Thoracic aorta (tissue), 2 donors: ENCODE measurements at places on chromosomes 6 and 20.

DNA sequence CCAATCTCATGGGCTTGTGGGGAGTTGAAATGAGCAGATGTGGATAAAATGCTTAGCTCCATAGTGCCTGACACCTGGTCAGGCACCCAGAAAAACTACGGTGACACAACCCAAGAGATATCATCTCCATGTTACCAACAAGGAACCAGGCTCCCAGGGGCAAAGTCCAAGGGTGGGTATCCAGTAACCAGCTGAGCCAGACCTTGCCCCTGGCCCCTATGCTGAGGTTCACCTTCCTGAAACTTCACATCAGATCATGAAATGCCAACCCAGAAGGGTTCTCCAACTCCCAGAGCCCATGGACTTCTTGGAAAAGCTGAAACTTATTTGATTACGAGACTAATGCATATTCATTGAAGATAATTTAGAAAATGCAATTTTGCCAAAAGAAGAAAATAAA is 141.8 kb upstream of the KCNG1 start:
- DNase-seq = no peak

GRCh38 chr20:16394784-16395183 is 178.5 kb downstream of the KIF16B start:
- DNase-seq = no peak

GRCh38 chr6:44554861-44555260 is 167.4 kb downstream of the CDC5L start:
- no peak for DNase-seq

- DNase-seq = no peak
Observed at GRCh38 chr6:39978240-39978639, 44.0 kb upstream of the MOCS1 start.

GRCh38 chr20:63537525-63538203 is 488 bp upstream of the PTK6 start:
- no peak for DNase-seq

DNA sequence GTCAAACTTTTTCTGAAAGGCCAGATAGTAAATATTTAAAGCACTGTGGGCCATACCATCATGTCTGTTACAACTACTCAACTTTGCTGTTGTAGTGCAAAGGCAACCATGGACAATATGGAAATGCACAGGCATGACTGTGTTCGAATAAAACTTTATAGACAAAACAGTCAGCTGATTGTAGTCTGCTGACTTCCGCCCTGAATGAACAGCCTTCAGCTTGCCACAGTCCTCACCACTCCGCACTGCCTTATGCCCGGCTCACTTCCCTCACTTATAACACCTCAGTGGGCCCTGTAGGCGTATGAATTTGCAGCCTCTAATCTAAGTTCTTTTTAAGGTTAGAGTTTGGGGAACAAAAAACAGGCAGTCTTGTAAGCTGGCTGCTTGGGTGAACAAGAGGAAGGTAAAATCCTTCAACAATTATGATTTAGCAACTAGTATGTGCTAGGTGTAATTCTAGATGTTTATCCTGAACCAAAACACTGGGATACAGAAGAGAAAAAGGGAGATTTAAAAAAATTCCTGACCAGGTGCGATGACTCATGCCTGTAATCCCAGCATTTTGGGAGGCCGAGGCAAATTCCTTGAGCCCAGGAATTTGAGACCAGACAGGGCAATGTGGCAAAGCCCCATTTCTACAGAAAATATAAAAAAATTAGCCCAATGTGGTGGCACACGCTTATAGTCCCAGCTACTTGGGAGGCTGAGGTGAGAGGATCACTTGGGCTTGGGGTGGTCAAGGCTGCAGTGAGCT is 6.8 kb upstream of the SLC2A10 start:
- DNase-seq = no peak

DNA sequence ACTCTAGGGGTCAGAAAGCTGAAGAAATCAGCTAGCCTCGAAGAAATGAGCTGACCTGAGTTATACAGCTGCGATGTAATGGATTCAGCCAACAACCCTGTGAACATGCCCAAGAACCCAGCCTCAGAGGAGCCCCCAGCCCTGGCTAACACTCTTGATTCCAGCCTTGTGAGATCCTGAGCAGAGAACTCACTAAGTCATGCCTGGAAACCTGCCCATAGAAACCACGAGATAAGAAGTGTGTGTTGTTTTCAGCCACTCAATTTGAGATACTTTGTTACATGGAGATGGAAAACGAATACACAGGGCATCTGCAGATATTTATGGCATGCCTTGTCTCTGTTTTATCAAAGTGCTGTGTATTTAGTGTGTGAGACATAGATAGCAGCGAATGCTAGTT is 265.2 kb downstream of the QKI start:
- DNase-seq = no peak

DNA sequence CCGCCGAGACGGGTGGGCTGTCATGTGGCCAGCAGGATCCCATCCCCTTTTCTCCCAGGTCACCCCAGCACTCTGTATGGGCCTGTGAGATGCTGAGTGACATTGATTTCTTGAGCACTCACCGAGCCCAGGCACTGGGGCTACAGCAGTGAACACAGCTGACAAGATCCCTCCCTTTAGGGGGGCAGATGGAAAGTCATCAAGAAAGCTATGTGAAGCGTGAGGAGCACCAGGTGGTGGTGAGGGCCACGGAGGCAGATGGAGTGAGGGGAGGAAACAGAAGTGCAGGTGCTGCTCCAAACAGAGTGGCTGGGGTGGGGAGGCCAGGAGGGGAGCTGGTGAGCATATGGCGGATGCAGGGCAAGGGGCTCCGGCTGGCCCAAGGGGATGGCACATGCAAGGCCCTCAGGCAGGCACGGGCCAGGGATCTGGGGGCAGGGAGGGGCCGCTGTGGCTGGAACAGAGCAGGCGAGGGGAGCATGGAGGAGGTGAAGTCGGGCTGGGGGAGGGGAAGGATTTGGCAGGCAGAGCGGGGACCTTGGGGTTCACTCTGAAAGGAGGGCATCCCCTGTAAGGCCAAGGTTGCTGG is 184.0 kb downstream of the BMP7 start:
- no peak for DNase-seq

DNA sequence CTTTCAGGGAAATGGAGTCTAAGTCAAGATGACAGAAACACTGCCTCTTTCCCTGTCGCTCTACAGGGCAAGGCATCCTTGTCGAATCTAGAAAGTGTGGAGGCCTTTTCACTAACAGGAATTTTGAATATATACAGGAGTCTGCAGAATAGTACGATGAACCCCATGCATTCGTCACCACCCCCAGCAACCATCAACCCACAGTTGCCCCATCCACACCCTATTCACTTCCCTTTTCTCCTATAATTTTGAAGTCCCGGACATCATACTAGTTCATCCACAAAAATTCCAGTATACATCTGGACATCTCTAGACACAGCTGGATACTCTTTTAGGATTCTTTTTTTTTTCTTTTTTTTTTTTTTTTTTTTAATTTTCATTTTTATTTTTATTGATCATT is 80.7 kb upstream of the RIN2 start:
- DNase-seq = no peak
